A549 (cell line): ENCODE measurements at places on chromosomes 16 and 17. TPM values are rescaled to one million over a fixed set of nuclear protein-coding genes. Genes with fewer than 3 reads are reported as not detected.

Gene KCNH6
- not detected in 3 replicates for polyA plus RNA-seq

Gene UMOD
- polyA plus RNA-seq = not detected in 3 replicates

Gene SBK1
- 0.28 to 0.45 TPM (median 0.43 TPM) in 3 replicates for polyA plus RNA-seq

Gene ANKFN1
- not detected in 3 replicates for polyA plus RNA-seq

Gene SLC12A3
- 0.08 TPM in 1 of 3 replicates, not detected in the others for polyA plus RNA-seq

Gene USH1G
- polyA plus RNA-seq = 0.04 to 0.09 TPM (median 0.07 TPM) in 3 replicates

GRCh38 chr16:29909391-29909790 is 9.1 kb downstream of the ASPHD1 start:
- DNase-seq = no peak

DNA sequence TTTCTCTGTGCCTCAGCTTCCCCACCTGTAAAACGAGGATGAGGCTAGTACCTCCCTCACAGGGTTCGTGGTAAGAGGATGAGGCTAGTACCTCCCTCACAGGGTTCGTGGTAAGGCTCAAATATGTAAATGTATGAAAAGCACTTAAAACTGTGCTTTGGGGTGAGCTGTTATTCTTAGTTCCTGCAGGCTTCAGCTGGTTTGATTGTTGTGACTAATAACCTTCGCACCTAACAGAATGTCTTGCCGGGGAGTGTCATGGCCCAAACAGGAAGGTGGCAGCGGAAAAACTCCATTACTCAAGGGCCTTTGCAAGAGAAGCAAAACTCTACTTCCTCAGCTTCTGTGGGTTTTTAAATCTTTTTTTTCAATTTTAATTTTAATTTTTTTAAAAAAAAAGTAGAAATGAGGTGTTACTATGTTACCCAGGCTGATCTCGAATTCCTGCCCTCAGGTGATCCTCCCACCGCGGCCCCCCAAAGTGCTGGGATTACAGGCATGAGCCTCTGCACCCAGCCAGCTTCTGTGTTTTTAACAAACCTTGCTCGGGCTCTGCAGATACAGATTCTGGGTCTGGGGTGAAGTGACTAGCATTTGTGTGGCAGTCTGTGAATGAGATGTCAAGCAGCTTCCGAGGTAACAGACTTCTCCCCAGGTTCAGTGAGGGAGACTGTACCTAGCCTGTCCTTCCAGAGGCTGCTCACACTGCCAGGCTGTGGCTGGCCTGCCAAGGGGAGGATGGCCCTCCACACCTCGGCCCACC is 103.0 kb downstream of the RAB11FIP4 start:
- no peak for DNase-seq

DNA sequence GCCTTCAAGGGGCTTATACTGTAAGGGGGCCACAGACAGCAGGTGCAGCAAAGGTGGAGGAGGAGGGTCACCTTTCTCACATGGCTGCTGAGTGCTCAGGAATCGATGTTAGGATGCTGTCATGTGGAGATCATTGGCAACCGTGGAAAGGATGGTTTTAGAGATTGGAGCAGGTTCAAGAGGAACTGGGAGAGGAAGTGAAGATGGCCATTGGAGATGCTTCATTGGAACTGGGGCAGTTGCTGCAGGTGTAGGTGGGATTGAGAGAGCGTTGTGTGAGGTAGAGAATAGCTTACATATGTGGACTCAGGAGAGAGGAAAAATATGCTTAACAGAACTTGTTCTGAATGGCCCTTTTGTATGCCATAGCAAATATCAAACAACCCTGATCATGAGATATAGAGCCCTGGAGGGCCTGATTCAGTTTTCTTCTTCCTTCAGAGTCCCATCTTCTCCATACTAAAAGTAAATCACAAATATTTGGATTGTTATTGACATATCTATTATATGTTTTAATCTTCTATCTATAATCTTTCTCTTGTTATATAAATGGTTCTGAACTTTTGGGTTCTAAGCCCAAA is 40.8 kb downstream of the LDHD start:
- no peak for DNase-seq

DNA sequence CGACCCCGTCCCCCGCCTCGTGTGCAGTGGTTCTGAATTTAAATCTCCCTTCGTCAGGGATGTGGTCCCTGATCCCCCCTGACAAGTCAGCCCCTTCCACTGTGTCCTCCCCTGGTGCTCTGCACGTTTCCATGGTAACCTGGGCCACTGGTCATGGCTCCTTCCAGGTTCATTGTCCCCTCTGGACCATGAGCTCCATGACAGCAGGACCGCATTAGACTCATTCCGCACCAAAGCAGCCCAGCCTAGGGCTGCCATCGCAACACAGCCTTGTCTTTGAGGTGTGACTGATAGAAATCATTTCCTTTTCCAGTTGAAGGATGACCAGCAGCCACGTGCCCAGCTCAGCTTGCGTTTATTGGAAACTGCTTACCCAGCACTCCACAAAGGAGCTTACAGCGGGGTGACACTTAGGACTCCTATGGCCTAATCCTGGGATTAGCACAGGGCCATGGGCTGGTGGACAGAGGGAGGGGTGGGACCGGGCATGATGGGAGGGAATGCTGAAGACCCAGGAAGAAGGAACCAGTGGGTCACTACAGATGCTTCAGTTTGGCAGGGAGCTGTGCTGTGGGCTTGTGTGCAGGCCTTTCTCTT is 7.6 kb downstream of the RCVRN start:
- no peak for DNase-seq

GRCh38 chr17:57597531-57598453 is 147.3 kb downstream of the CCDC182 start:
- peak; percentile 82 for DNase-seq

DNA sequence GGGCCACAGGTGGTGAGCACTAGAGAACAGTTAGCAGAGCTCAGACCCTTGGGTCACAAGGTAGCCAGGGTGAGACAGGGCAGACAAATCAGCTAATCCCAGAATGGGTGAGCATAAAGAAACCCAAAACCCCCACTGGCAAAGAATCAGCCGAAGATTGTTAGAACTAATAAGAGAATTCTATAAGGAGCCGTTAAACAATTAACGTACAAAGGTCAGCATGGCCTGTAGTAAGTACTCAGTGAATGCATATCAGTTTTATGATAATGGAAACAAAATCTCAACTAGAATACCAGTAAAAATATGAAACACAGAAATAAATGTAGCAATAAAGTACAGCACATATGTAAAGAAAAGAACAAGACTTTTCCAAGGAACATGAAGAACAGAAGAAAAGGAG is 168.6 kb downstream of the NTN1 start:
- DNase-seq = no peak

DNA sequence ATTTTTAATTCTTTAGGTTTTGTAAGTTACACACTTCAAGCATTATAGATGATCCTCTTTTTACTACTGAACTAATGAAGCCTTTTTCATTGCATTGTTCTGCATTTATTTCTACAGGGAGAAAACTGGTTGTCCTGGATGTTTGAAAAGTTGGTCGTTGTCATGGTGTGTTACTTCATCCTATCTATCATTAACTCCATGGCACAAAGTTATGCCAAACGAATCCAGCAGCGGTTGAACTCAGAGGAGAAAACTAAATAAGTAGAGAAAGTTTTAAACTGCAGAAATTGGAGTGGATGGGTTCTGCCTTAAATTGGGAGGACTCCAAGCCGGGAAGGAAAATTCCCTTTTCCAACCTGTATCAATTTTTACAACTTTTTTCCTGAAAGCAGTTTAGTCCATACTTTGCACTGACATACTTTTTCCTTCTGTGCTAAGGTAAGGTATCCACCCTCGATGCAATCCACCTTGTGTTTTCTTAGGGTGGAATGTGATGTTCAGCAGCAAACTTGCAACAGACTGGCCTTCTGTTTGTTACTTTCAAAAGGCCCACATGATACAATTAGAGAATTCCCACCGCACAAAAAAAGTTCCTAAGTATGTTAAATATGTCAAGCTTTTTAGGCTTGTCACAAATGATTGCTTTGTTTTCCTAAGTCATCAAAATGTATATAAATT is 53.0 kb downstream of the TUBD1 start:
- DNase-seq = peak; percentile 77

GRCh38 chr17:39769974-39770587 is 32.3 kb downstream of the GRB7 start:
- DNase-seq = no peak

DNA sequence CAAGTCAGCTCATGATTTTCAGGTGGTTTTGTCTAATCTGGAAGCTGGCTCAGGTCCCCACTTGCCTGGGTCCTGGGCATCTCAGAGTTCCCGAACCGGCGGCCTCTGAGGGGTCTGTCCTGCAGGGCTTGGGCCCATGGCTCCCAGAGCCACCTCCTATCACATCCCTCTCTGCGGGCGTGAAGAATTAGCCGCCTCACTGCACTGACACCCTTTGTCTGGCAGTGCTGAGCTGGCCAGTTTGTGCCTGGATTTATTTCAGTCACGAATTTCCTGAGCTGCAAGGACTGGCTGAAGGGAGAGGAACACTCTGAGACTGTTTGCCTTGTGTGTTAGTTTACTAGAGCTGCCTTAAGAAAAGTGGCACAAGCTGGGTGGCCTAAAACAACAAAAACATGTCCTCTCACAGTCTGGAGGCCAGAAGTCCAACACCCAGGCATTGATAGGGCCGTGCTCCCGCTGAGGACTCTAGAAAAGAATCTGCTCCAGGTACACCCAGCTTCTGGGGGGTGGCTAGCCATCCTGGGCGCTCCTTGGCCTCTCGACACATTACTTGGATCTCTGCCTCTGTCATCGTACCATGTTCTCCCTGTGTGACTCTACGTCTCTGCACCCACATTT is 217.5 kb upstream of the DYNLRB2 start:
- no peak for DNase-seq
